HCT116 (cell line): ENCODE measurements at places on chromosomes 1 and 21. TPM values are rescaled to one million over a fixed set of nuclear protein-coding genes. Genes with fewer than 3 reads are reported as not detected.

DNA sequence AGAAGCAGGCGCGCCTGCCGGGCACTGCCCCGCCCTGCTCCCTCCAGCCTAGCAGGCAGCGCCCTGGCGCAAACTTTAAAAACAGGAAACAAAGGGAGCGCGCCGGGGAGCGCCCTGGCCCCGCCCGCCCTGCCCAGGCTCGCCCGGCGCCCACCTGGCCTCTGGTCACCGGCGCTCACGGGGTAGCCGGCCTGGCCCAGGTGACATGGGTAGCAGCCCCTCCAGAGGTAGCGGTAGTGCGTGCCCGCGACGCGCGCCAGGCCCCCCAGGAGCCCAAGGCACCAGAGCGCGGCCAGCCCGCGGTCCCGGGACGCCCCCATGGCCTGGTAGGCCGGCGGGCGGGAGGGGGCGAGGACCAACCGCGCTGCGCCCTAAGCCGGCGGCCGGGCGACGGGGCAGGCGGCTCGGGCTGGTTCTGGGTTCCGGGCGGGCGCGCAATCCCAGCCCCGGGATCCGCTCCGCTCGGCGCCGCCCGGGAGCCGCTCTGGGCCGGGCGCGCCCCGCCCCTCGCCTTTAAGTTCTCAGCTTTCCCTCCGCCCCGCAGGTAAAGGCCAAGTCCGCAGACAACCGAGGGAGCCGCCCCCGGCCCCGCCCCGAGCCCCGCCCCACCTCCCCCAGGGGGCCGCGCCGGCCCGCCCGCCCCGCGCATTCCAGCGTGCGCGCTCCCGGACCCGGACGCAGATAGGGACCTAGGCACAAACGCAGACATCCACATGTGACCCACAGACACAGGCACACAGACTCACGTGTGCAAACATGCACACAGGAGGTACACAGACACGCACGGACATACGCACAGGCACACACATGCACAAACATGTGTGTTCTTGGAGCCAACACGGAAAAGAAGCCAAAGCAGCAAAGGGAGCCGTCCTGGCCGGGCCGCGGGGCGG, 76.7 kb downstream of the ARHGEF16 start:
- H3K36me3 ChIP-seq = no peaks in the 10 kb centered on the region
- peak; percentile 61 for DNase-seq
- H3K27ac ChIP-seq = peak overlapping the region; percentile 81; the same call in 1 of the 2 replicates
- H3K27me3 ChIP-seq = no peaks in the 10 kb centered on the region
- peak overlapping the region; percentile 57 for H3K4me3 ChIP-seq

DNA sequence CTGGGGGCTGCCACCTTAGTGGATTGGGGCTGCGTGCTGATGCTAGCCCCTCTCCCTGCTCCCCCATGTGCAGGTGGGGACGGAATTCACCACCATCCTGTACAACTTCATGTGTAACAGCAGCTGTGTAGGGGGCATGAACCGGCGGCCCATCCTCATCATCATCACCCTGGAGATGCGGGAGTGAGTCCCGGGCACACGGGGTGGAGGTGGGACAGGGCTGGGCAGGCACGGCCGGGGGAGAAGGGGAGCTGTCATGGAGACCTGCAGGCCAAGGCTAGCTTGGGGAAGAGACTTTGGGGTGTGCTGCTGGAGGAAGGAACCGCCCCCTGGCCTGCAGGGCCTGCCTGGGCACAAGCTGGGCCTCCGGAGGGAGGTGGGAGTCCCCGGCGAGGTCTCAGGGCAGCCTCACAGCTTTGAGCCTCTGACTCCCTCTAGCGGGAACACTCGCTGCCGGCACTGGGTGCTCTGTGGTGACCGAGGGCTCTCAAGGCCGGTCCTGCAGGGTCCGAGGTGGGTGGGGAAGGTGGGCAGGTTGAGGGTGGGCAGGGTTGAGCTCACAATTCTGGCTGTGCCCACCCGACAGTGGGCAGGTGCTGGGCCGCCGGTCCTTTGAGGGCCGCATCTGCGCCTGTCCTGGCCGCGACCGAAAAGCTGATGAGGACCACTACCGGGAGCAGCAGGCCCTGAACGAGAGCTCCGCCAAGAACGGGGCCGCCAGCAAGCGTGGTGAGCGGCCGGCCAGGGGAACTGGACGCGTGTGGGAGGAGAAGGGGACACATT, 25.0 kb upstream of the CCDC27 start:
- no peaks in the 10 kb centered on the region for H3K4me1 ChIP-seq
- no peaks in the 10 kb centered on the region for H3K36me3 ChIP-seq
- no peak for DNase-seq
- no peak overlapping the region for H3K27ac ChIP-seq
- H3K27me3 ChIP-seq = no peaks in the 10 kb centered on the region
- no peak overlapping the region for H3K4me3 ChIP-seq

DNA sequence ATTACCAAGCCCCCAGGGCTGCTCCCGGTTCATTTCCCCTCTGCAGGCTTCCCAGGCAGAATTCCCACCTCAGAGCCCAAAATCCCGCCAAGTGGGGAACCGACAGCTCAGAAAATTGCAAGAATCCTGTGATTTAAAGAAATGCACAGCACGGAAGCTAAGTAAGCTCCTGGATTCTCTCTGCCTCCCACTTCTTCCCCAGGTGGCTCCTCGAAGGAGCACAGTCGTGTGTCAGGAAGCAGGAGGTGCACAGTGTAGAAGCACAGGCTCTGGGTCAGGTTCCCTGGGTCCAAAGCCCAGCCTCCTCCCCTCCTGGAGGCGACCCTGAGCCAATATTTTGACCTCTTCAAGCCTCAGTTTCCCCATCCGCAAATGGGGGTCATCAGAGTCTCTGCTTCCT, 74.7 kb downstream of the FBXO2 start:
- no peak overlapping the region for H3K27ac ChIP-seq
- no peak for DNase-seq
- H3K4me1 ChIP-seq = no peaks in the 10 kb centered on the region

- H3K4me3 ChIP-seq = no peak overlapping the region
- no peak for DNase-seq
- H3K4me1 ChIP-seq = peaks cover 10% of the 10 kb centered on the region; the same call in 1 of the 2 replicates
- H3K36me3 ChIP-seq = no peaks in the 10 kb centered on the region
Measured at GRCh38 chr1:109256971-109257681, 7.8 kb downstream of the CELSR2 start.

DNA sequence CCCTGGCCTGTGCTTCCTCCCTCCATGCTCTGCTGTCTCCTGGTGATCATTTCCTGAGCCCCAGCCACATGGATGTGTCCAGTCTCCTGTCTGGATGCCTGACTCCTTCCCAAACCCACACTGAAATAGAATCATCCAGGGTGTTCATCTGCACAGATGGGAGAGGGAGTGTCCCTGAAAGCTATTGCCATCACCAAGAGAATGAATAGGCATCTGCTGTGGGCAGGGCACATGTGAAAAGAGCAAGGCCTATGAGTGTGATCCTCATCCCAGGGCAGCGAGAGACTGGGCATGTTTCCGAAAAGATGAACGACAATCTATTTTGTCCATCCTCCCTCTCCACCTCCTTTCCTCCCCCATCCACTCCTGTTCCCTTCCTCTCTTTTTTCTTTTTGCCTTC, 5.0 kb downstream of the IGSF21 start:
- no peak overlapping the region for H3K4me3 ChIP-seq
- H3K36me3 ChIP-seq = no peaks in the 10 kb centered on the region
- no peak for DNase-seq
- no peaks in the 10 kb centered on the region for H3K4me1 ChIP-seq
- peaks cover 18% of the 10 kb centered on the region for H3K27me3 ChIP-seq

PAQR6 gene
- 10.9 TPM for total RNA-seq

DNA sequence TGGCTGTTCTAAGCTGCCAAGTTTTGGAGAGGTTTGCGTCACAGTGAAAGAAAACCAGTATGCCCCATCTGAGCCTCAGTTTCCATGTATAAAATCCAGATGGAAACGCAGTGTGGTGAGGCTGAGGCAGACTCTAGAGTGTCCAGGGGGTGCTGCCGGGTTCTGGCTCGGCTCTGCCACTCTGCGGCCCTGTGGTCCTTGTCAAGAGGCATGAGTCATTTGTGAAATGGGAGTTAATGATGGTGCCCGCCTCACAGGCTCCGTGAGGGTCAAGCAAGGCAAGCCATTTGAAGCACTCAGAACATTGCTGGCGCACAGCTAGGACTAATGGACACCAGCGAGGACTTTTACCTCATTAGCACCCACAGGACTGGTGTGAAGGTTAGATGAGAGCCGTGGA, 214.3 kb downstream of the PTPRU start:
- H3K27ac ChIP-seq = no peak overlapping the region
- H3K4me3 ChIP-seq = no peak overlapping the region
- no peak for DNase-seq
- H3K36me3 ChIP-seq = no peaks in the 10 kb centered on the region
- H3K27me3 ChIP-seq = no peaks in the 10 kb centered on the region

DNA sequence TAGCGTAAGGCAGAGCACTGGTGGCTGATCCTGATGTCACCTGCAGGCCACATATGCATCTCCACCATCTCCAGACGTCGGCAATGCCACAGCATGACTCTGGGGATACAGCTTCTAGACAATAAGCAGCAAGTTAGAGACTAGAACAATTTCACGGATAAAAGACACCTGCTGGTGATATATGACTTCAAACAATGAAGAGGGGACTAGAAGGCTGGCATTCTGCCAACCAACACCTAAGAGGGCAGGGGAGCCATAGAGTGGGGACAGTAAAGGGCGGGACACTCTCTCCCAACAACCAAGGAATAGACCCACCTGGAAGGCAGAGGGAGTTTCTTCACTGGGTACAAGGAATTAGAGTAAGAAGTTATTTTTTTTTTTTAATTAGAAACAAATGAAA, 126.7 kb downstream of the SIM2 start:
- 0 out of 2 replicates have a peak, but pooled peaks cover 2% of the 10 kb centered on the region for H3K4me1 ChIP-seq
- H3K4me3 ChIP-seq = no peak overlapping the region
- no peaks in the 10 kb centered on the region for H3K36me3 ChIP-seq
- no peak for DNase-seq
- no peak overlapping the region for H3K27ac ChIP-seq
- no peaks in the 10 kb centered on the region for H3K27me3 ChIP-seq

DNA sequence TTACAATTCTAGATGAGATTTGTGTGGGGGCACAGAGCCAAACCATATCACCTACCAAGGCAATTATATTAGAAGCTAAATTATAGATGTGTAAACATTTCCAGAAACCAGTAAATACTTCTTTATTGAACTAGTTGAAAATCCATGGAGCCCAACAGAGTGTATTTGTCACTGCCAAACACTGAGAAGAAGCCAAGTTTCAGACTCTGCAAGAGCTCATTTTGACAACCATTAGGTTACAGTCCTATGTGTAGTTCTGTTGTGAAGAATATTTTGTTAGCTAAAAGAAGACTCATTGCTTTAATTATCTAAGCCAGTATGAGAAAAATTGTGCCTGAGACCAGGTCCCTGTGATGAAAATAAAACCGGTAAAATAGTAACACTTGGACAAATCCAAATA, 358.9 kb upstream of the SGIP1 start:
- H3K27me3 ChIP-seq = no peaks in the 10 kb centered on the region
- H3K27ac ChIP-seq = no peak overlapping the region
- no peaks in the 10 kb centered on the region; the same call in 1 of the 2 replicates for H3K4me1 ChIP-seq
- DNase-seq = no peak
- H3K36me3 ChIP-seq = no peaks in the 10 kb centered on the region
- H3K4me3 ChIP-seq = no peak overlapping the region

- H3K27me3 ChIP-seq = no peaks in the 10 kb centered on the region
- no peak for DNase-seq
Measured at GRCh38 chr1:230507666-230508402, 81.7 kb upstream of the PGBD5 start.

- no peak overlapping the region for H3K4me3 ChIP-seq
- no peak overlapping the region for H3K27ac ChIP-seq
- no peak for DNase-seq
- H3K4me1 ChIP-seq = no peaks in the 10 kb centered on the region
- peaks cover 18% of the 10 kb centered on the region; the same call in 1 of the 2 replicates for H3K27me3 ChIP-seq
Measured at GRCh38 chr1:208526613-208527125, 282.5 kb upstream of the PLXNA2 start.

LORICRIN gene
- not detected for total RNA-seq

KPRP gene
- not detected for total RNA-seq

- H3K27me3 ChIP-seq = no peaks in the 10 kb centered on the region
- DNase-seq = no peak
- no peak overlapping the region for H3K4me3 ChIP-seq
- no peak overlapping the region for H3K27ac ChIP-seq
Measured at GRCh38 chr21:26837539-26837938, 7.7 kb downstream of the ADAMTS1 start.

DNA sequence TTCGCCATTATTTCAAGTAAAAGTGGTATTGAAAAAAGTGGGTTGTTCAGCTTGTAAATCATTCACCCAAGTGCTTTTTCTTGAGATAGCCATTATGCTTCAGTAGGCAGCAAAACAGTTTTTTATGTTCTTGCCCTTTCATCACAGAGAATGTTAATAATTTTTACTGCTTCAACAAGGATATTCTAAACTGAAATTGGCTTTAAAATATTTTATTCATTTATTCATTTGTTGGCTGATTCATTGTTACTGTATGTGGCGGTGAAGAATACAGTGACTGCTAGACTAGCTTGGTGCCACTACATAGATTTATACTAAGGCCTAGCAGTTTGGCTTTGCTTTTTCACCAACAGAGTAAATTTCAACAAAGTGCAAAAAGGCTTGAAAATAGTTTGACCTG, 121.5 kb downstream of the OLFML2B start:
- H3K27ac ChIP-seq = no peak overlapping the region
- no peak overlapping the region for H3K4me3 ChIP-seq
- H3K36me3 ChIP-seq = no peaks in the 10 kb centered on the region
- peaks cover 21% of the 10 kb centered on the region for H3K4me1 ChIP-seq

DNA sequence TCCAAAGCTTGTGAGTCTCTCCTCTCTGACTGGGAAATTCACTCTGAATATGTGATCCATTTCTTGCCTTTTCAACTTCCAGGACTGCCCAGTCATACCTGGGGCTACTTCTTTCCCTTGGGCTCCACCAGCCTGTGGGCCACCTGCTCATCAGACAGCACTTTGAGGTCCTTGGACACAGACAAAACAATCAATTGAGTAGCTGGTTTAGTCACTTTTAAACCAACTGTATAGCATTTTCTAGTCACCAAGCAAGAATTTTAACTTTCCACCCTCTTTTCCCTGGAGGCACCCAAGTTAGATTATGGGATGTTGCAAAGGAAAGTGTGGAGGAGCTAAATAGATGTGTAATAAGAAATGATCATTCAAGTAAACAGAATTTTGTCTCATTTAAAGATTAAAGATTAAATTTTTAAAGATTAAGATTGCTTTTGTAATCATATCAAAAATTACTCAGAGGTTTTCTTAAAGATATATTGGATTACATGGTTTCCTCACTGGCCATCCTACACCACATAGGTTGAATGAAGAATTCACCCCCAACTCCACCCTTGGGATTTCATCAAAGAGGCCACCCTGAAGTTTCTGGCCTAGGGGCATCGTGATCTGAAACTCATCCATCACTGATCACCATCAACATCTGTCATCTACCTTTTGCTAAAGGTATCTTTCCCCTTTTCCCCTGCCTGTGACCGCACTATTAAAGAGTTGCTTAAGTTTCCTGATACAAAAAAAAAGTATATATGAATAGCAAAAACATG, 219.2 kb upstream of the NR5A2 start:
- DNase-seq = no peak
- H3K36me3 ChIP-seq = no peaks in the 10 kb centered on the region
- H3K4me1 ChIP-seq = no peaks in the 10 kb centered on the region
- H3K4me3 ChIP-seq = no peak overlapping the region

GRCh38 chr1:182426442-182427430, 23.2 kb upstream of the RGSL1 start:
- H3K36me3 ChIP-seq = no peaks in the 10 kb centered on the region
- no peaks in the 10 kb centered on the region for H3K4me1 ChIP-seq
- H3K27me3 ChIP-seq = no peaks in the 10 kb centered on the region
- no peak overlapping the region for H3K4me3 ChIP-seq
- no peak for DNase-seq
